Esophagus squamous epithelium (tissue), 5 donors: ENCODE measurements at places on chromosomes 16 and 17.

DNA sequence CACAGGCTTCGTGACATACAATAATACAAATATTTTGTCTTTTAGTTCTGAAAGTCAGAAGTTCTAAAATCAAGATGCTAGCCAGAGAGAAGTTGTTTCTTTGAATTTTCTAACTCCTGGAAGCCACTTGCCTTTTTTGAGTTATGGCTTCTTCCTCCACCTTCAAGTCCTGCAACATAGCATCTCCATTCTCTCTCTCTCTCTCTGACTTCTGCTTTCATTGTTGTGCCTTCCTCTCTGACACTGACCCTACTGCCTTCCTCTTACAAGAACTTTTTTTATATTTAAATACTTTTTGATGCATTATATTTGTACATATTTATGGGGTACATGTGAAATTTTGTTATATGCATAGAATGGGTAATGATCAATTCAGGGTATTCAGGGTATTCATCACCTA lies 205.9 kb downstream of the MAP2K6 start:
- DNase-seq = no peak

DNA sequence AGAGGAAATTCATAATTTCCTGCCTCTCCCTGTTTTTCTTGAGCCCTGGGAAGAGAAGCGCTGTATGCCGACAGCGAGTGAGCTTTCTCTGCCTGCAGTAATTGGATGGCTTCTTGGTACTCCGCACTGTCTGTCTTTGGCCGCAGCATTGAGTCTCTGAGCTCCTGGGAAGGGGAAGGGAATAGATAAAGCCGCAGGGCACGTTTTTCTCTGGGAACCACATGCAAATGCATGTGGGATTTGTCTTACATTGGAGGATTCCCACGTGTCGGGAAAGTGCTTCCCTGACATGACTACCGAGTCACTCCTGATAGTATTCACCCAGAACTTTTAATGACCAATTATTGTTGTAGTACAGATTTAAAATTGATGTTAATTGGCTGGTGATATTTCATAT lies 385.9 kb downstream of the CPPED1 start:
- DNase-seq = no peak

DNA sequence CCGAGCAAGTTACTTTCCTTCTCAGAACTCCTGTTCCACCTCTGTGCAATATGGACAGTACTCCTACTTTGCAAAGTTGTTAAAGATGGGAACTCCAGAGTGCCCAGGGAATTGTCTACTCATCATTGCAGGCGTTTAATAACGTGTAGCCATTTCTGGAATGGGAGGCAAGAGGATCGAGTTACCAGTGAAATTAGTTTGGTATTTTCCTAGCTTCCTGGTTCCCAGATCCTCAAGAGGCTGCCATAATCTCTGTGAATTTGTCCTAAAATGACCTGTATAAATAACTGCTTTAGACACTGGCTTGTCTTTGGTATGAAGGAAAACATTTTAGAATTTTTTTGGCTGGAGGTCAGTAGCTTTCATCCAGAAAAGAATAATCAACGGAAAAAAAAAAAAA lies 27.7 kb downstream of the WWOX start:
- no peak for DNase-seq

- no peak for DNase-seq
These were observed 27.9 kb downstream of the HOXB1 start for GRCh38 chr17:48502901-48503300.

GRCh38 chr16:50857881-50858280 lies 116.0 kb downstream of the CYLD start:
- no peak for DNase-seq

- DNase-seq = no peak
These were observed 453.3 kb downstream of the WWOX start for GRCh38 chr16:78552716-78553115.

- no peak for DNase-seq
These were observed at the start of gene KIFC3 for GRCh38 chr16:57802341-57803133. Gene KIFC3, minus strand, starts transcription at chr16:57802491. Its CDS starts 4,248 bp downstream, at chr16:57798243.

DNA sequence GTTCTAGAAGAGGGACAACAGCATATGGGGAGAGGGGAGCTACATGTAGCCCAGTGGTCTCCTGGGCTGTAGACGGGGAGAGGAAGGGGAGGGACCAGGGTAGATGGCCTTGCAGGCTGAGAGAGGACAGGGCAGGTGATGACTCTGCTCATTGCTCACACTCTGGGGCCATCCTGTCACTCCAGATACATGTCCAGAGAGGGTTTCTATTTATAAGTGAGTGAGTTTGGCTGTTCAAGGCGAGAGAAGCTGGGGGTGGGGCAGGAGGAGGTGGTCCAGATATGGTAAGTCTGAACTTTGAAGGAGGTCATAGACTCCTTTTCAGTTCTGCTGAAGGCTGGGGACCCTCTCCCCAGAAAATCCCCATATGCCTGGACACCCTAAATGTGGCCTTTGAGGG lies 22.2 kb downstream of the CACNA1G start:
- no peak for DNase-seq

- DNase-seq = no peak
These were observed 6.7 kb upstream of the ALDH3A2 start for GRCh38 chr17:19641687-19642372.

DNA sequence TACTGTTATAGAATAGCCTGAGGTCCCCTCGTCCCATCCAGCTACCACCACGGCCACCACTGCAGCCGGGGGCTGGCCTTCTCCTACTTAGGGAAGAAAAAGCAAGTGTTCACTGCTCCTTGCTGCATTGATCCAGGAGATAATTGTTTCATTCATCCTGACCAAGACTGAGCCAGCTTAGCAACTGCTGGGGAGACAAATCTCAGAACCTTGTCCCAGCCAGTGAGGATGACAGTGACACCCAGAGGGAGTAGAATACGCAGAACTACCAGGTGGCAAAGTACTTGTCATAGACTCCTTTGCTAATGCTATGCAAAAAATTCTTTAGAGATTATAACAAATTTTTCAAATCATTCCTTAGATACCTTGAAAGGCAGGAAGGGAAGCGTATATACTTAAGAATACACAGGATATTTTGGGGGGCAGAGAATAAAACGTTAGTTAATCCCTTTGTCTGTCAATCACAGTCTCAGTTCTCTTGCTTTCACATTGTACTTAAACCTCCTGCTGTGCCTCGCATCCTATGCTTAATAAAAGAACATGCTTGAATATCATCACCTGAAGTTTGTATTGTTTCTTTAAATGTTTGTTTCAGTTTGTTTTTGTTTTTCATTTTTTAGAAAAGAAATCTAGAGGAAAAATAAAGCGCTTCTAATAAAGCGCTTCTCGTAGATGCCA lies 388.3 kb downstream of the MAF start:
- DNase-seq = no peak

GRCh38 chr17:67260170-67260987 lies 15.4 kb upstream of the HELZ start:
- DNase-seq = no peak

DNA sequence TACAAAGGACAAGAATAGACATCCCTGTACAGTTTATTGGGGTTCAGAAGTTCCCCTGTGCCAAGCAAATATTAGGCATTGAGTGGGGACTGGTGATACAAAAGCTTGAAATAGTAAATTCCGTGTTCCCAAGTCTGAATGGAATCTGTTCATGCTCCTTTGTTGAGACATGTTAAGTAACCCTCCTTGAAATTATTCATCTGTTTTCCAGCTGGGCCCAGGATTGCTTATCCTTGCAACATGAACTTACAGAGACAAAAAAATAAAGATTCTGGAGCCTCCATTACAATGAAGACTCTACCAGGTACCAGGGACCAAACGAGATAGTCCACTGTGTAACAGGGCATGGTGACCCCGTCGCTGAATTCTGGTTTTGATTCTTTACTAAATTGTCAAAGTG lies 6.1 kb upstream of the CCL8 start:
- no peak for DNase-seq

- no peak for DNase-seq
These were observed 90.5 kb upstream of the ZNF750 start for GRCh38 chr17:82930043-82930923.

GRCh38 chr17:74746376-74746775 lies 2.1 kb upstream of the NHERF1 start:
- DNase-seq = no peak

DNA sequence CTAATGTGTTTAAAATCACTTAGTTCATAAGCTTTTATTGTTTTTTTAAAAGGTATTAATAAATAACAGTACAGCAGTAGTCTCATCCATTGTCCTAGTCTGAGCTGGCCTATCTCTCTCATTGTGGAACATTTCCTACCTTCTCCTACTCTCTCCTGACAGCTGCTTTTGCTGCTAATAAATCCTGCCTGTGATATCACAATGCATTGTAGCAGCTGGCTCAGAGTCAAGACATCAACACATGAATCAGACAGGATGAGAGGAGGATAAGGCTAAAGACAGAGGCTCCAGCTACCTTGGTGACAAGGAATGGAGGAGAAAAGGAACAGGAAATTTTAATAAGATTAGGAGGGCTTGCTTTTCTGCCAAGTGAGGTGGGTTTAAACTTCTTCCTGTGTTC lies 626.1 kb downstream of the HS3ST4 start:
- no peak for DNase-seq

GRCh38 chr16:10509534-10510025 lies 70.8 kb downstream of the EMP2 start:
- DNase-seq = no peak

GRCh38 chr16:69243479-69243878 lies 56.5 kb downstream of the SNTB2 start:
- no peak for DNase-seq

- DNase-seq = no peak
These were observed 328.4 kb downstream of the MAF start for GRCh38 chr16:79272141-79272577.

DNA sequence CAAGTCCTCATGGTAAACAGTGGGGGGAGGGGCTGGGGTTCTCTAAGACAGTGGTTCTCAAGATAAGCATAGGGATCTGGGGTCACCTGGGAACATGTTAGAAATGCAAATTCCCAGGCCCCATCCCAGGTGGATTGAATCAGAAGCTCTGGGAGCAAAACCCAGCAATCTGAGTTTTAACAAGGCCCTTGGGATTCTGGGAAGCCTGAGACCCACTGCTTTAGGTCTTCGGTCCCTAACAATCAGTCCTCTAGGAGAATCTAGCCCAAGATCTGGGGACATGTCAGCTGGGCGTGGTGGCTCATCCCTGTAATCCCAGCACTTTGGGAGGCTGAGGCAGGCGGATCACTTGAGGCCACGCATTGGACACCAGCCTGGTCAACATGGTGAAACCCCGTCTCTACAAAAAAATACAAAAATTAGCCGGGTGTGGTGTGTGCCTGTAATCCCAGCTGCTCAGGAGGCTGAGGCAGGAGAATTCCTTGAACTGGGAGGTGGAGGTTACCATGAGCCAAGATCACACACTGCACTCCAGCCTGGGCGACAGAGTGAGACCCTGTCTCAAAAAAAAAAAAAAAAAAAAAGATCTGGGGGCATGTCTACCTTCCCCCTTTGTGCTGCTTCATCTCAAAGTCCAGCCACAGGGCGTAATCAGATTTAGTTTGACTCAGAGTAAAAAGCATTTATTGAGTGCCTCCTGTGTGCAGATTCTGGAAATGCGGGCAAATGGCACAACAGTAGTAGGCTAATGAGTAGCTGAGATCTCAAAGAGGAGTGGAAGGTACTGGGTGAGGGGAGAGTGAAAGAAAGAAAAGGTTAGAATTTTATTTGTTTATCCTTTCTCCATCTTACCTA lies 8.8 kb upstream of the NR1D1 start:
- no peak for DNase-seq
